AML-193 (cell line): ENCODE measurements at places on chromosomes 12 and 14.

GRCh38 chr14:37051680-37052079, 120.7 kb downstream of the SLC25A21 start:
- DNase-seq, result no peak

GRCh38 chr12:57898308-57898970, 42.9 kb upstream of the ATP23 start:
- no peak for DNase-seq

GRCh38 chr12:108788911-108789310, 57.6 kb upstream of the CORO1C start:
- DNase-seq, result no peak

DNA sequence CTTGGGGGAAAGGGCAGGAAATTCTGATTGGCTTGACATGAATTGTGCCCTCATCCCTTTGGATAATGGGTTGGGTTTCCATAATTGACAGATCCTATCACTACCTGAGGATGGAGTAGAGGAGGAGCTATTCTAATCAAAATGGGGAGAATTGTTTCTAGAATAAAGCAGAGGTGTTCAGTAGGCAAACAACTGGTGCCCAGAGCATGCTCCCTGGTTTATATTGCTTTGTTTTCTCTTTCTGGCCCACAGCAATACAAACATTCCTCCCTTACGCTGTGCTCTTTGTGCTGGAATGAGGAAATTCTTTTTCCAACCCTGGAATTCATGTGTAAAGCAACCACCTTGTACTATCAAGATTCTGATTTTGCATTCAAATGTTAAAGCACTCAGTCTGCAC, 147.4 kb downstream of the RASSF9 start:
- no peak for DNase-seq

DNA sequence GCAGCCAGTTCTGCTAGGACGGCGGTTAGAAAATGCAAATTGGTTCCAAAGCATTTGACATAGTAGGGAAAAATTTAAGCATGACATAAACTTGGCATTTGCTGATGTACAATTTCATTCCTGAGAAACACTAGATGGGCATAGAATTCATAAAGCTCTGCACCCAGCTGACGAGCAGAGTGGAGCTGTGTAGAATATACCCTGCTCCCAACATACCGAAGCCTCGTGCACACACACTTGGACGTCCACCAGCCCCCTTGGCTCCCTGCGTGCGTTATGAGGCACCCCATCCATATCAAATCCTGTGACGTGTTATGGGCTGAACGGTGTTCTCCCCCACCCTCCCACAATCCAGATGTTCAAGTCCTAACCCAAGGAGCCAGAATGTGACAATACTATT, 65.4 kb downstream of the CLMN start:
- no peak for DNase-seq

DNA sequence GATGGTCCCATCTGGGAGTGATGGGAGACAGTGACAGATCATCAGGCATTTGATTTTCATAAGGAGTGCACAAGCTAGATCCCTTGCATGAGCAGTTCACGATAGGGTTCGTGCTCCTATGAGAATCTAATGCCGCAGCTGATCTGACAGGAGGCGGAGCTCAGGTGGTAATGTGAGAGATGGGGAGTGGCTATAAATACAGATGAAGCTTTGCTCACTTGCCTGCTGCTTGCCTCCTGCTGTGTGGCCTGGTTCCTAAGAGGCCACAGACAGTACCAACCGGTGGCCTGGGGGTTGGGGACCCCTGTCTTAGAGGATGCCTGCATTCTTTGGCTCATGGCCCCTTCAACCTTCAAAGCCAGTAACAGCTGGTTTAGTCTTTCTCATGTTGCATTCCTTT, 130.3 kb downstream of the PTPN11 start:
- DNase-seq, result no peak

DNA sequence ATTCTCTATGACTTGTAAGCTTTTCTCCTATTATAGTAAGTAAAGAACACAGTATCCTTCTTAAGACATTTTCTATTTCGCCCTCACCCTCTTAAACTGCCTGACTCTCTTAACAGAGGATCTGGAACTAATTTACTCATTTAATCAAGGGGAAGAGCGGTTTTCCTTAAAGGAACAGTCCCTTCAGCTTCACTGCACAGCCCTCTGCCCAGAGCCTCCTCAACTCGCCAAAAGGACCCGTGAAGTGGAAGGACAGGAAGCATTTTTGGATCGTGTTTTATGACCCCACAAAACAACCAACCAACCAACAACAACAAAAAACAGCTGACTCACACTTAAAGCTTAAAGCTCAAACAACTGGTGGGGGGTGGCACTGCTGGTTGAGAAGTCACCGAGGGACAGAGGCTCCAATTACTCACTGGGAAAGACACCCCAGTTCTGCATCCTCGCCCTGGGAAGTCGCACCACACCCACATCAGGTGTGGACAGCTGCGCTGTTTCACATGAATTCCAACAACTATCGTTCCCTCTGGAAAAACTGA, 35.7 kb downstream of the NID2 start:
- DNase-seq, result no peak
